Calu3 (cell line): ENCODE measurements at places on chromosomes 2 and 18. TPM values are rescaled to one million over a fixed set of nuclear protein-coding genes. Genes with fewer than 3 reads are reported as not detected.
A peak's percentile ranks its signal among the peaks of the same experiment; 100 is the strongest.

Gene GRP
- total RNA-seq = not detected in 2 replicates

Gene STARD6
- not detected in 2 replicates for total RNA-seq

Gene SAG
- not detected in 2 replicates for total RNA-seq

Gene CYBRD1
- total RNA-seq = 2.3 and 2.6 TPM in 2 replicates

DNA sequence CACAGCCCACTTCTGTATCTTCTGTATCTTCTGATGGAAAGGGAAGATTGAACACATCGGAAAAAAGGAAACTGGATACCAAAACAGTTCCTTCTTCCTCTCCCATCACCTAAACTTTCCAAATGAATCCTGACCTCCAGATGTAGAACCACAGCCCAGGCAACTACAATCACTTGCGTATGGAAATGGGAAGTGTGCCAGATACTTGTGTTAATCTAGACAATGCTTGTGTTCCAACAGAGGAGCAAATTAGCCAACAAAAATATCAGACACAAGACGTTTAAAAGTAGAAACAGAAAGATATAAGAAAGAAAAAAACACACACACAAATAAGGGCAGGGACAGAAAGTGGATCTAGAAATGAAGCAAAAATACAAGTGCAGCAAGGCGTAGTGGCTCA, 31.4 kb upstream of the DUSP2 start:
- DNase-seq = no peak

- no peak for DNase-seq
These were observed 29.3 kb upstream of the TWIST2 start for GRCh38 chr2:238818561-238818960.

DNA sequence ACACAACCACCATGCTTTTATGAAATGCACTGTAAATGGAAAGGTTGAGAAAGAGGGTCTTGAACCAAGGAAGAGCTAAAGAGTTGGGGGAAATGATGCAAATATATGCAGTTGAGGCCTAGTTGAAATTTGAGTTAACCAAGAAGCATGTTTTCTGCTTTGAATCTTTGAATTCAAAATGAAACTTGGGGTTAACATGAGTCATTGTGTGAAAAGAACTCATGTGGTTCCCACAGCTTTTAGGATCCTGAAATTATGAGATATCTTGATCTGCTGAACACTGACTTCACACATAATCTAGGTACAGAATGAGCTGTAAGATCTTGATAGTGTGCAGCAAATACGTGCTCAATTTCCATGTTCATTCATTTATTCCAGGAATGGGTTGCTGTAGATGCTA, 422.9 kb upstream of the TRIB2 start:
- DNase-seq = no peak

GRCh38 chr2:196131949-196132925, 39.1 kb downstream of the STK17B start:
- peak; percentile 44 for DNase-seq

DNA sequence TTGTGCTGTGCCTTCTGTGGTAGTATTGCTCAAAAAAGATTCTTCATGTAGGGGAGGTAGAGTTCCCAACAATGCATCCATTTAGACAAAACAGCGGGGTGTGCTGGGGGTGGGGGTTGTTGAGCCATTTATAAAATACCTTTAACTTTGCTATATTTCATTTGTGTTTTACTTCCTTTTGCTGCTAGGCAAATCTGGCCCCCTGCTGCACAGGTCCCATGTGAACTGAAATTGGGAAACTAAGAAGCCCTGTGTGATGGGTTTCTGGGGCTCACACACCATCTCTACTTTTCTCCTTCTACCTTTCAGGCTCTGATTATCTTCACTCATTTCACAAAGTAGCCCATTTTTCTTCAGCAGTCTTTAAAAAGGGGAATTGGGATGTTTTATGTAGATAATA, 52.7 kb upstream of the ITGA4 start:
- no peak for DNase-seq

GRCh38 chr2:189191766-189192165, 12.2 kb upstream of the COL5A2 start:
- no peak for DNase-seq

GRCh38 chr2:109280804-109281203, 151.8 kb downstream of the SH3RF3 start:
- DNase-seq = no peak

GRCh38 chr18:45231617-45232016, 383.7 kb upstream of the SLC14A2 start:
- no peak for DNase-seq

- DNase-seq = no peak
These were observed 32.9 kb downstream of the KCNE4 start for GRCh38 chr2:223084873-223085272.

GRCh38 chr18:9058406-9058805, 44.1 kb upstream of the NDUFV2 start:
- no peak for DNase-seq

DNA sequence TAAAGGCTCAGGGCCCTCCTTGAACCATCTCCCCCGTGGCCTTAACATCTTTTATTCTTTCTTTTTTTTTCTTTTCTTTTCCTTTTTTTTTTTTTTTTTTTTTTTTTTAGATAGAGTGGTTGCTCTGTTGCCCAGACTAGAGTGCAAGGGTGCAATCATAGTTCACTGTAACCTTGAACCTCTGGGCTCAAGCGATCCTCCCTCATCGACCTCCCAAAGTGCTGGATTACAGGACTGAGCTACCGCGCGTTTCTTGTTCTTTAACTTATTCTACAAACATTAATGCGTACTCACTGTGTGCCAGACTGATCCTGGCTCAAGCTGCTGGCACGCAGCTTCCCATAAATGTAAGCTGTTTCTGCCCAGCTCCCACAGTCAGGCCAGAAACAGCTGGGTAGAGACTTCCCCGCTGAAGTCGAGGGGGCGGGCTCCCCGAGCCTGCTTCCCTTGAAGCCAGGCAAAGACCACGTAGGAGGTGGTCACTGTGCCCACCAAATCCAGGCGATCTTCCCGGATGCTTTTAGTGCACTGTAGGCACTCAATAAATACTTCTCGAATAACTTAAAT, 29.2 kb upstream of the ATP6V1B1 start:
- DNase-seq = no peak

GRCh38 chr2:219290381-219291171, 11.4 kb downstream of the DNAJB2 start:
- no peak for DNase-seq

DNA sequence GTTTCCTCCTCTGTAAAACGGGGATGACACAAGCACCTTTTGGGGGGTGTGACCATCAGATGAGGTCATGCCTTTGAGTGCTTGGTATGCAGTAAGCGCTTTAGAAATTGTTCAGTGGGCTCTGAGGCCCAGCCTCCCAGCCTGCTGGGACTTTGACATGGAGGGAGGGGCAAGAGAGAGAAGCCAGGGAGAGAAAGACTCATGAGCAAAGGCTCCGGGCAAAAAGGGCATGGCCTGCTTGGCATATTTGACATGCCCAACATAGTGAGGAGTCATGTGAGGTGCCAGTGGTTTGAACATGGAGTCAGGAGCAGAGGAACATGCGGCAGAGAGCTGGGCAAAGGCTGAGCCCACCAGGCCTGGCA, 14.0 kb downstream of the TNS1 start:
- no peak for DNase-seq
